ENCODE measurements at places on chromosomes 1 and 21.

DNA sequence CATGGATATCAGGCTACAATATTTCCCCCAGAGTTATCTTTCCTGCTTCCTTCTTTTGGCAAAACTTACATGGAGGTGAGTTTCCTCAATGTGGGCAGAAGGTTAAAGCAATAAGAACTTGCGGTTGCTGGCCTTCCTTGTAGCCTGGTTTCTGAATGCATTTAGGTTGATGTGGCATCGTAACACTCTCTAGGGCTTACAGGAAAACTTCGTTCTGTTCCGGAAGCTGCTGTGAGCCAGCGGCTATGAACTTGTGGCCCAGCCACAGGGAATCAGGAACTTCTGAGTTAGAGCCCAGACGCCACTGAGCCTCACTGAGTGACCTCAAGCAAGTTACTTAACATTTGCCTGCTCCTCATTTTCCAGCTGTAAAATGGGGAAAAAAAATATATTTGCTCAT lies 623.4 kb upstream of the ADAMTS5 start:
- no peak for DNase-seq

- DNase-seq, result no peak
These were observed 110.8 kb upstream of the RUNX1 start for GRCh38 chr21:35159881-35160280.

GRCh38 chr1:94310570-94311270 lies 73.3 kb upstream of the ARHGAP29 start:
- DNase-seq, result no peak

GRCh38 chr1:5989731-5990271 lies 2.4 kb downstream of the NPHP4 start:
- DNase-seq, result no peak

DNA sequence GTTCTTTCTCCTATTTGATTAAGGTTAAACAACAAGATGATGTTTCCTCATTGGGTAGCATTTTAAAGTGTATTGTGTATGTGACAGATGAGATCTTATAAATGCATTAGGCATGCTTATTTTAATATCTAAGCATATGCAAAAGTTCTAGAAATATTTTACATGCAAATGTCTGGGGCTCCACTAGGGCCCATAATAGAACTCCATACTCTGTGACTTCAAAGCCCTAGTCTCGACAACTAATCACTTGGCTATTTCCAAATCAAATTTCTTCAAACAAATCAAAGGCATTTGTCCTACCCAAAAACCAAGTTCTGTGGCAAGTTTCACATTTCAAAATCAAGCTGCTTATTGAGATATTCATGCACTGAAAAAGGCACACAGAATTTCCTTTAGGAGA lies 385.6 kb upstream of the ST6GALNAC5 start:
- DNase-seq, result no peak

Measured in stimulated activated CD4-positive, alpha-beta T cell treated with anti-CD3 and anti-CD28 coated beads, Interleukin-4, amount 100 ng/mL, for 48 hours (primary cell).